ENCODE measurements at places on chromosomes 16 and 17.

- DNase-seq: no peak
Measured at GRCh38 chr16:8623634-8624033, 2.1 kb downstream of the METTL22 start.

DNA sequence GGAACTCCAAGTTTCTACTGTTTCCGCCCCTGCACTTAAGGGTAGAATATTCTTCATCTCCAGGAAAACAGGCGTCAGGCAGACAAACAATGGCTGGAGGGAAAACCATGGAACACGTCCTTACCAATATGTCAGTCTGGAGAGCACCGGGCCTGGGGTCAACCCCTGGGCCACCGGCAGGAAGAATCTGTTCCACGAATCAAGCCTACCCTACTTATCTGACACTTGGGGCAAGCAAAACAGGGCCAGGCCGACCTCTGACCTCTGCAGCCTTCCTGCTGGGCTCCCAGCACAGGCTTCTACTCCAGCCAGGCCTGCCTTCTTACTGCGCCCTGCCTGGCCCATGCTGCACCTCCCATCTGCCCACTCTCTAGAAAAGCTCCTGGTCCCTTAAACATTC is 10.1 kb downstream of the VAC14 start:
- no peak for DNase-seq

DNA sequence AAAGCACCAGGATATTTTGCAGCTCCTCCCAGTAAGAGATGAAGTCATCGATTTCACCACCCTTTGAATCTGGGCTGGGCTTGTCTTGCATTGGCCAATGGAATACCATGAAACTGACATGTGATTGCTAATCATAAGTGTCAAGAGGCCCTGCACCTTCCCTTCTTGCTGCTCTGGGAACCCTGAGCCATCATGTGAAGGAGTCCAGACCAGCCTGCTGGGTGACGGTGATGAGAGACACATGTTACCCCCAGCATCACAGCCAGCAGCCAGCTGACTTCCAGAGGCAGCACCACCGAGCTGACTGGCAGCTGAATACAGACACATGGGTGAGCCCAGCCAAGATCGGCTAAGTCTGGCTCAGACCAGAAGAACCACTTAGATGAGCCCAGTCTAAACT is 43.6 kb upstream of the CACNG4 start:
- no peak for DNase-seq

GRCh38 chr17:48611681-48612455 is 1.1 kb upstream of the HOXB7 start:
- DNase-seq: no peak

DNA sequence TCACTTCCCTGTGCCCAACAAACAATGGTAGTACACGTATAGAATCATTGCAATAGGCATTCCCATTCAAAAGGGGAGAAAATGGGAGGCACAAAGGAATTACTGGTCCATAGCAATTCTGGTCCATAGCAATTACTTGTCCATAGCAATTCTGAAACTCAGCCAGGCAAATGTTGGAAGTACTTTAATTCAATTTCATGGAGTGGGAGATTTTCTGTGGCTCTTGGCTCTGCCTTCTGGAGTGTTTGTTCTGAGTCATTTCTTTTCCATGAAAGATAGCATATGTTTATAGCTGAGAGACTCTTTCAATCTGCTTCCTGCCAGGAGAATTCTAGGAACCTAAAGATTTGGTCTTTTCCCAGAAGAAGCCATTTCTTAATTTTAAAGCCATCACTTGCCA is 182.8 kb upstream of the ELAC2 start:
- no peak for DNase-seq

GRCh38 chr17:596763-597644 is 117.6 kb downstream of the VPS53 start:
- DNase-seq: no peak

- DNase-seq: no peak
Measured at GRCh38 chr16:57123216-57123973, 31.0 kb downstream of the CPNE2 start.

DNA sequence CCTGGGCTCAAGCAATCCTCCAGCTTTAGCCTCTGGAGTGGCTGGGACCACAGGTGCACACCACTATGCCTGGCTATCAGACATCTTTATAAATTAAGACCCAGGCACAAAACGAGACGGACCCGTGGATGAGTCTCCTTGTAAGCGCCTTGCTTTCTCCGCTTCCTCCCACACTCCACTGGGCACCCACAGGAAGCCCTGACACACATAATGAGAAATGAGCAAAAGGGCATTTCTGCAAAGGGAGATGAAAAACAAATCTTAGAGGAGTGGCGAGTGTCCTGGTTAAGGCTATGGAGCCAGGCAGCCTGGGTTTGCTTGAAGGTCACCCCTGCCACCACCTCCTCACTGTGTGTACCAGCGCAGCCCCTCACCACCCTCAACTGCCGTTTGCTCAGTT is 56.3 kb downstream of the XYLT1 start:
- no peak for DNase-seq

DNA sequence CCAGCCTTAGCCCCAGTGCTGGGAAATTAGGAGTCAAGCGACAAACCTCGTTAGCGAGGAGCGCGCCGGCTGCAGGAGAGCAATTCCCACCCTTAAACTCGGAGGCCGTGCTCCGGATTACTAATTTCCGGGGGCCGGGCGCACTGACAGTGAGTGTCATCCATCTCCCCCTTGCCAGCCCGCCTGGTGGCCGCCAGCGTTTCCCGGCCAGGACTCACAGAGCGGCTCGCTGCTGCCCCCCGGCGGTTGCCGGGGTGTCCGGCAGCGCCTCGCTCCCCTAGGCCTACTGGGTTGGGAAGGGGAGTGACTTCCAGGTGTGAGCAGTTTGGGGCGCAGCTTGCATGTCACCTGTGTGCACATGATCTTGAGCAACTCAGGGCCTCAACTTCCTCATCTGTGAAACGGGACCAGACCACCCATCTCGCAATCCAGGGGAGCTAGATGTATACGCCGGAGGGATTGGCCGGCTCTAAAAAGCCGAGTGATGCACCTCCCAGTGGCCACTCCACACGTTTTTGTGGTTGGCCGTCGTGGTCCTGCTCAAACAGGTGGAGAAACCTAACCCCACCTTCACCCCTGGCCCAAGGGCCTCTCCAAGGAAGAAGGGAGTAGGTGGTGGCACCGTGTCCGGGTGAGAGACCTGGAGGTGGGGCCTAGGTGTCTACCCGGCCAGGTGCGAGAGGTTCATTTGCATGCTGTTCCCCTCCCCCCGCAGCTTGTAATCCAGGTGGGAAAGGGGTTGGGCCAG is 2.5 kb upstream of the GSE1 start:
- peak; percentile 91 for DNase-seq

DNA sequence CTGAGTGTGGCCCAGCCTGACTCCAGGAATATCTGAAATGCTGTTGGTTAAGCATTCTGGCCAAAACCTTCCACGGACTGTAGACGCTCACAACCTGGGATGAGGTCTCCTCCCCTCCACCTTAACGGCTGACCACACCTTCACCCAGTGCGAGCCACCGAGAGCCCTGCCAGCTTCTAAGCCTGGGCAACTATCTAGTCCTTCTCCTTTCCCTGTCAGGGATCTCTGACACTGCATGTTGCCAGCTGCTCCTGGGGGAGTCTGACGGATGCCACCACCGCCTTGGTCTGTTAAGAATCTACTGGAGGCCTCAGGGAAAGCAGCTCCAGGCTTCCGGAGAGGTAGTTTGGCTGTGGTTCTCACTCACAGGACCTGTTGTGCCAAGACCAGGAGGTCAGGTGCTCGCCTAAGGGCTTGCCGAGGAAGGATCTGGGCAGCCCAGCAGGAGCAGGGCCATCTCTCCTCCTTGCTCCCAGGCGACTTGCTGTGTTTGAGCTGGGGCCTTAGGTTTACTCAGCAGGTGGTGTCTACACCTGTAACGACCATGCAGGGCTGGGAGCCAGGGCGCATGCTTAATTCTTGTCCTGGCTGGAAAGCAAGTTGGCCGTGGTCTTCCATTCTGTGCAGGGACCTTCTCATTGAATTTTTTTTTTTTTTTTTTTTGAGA is 111.8 kb downstream of the NTN1 start:
- no peak for DNase-seq

GRCh38 chr17:4365628-4366326 is 698 bp downstream of the UBE2G1 start:
- DNase-seq: peak; percentile 69

DNA sequence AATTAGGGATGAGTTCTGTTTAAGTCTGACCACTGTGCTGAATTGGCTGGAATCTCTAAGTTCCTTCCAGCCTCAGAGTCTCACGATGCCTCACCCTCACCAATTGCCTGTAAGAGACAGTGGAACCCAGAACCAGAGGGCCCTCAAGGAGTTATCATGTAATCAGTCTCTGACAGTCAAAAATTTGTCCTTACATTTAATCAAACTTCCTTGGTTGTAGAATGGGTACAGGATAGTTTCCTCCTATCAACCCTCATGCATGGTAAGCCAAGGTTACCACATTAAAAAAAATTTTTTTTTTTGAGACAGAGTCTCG is 83.2 kb downstream of the CDK5R1 start:
- DNase-seq: no peak

DNA sequence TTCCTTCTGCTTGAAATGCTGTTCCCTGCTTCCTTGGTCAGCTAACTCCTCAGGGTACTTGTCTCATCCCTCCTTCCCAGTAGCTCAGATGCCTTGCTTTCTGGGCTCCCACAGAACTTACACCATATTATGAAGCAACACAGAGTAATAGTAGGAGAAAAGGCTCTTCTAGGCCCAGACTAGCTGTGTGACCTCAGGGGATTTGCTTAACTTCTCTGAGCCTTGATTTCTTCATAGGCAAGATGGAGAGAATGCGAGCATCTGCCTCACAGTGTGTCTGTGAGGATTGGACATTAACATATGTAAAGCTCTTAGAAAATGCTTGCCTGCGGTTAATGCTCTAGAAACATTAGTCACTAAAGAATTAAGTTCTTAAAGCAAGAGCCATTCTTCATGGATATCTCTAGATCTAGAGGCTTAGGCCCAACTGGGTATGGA is 22.3 kb upstream of the PECAM1 start:
- DNase-seq: no peak

DNA sequence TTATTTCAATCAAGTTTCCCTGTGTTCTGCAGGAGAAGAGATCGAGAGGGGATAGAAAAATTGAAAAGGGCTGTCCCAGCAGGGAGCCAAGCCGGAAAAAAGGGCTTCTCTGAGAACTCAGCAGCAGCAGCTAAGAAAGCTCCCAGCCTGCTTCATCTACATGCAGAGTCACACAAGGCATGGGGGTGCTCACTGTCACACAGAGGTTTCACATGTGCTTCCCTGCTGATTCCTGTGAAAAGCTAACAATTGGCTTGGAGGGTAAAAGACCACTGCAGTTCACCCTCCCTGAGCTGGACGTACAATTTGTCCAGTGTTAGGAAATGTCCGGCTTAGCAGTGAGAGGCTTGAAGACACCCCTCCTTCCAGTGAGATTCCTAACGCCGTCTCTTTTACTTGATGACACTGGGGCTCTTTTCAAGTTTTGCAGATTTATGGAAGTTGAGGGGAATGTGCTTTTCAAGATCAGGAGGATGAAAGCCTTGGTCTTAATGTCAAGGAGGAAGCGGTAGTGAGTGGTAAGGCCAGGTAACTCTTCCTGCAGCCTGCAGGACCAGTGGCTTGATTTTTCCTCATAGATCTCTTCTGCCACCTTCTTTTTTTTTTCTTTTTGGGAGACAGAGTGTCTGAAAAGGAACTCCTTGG is 85.6 kb downstream of the WNT3 start:
- DNase-seq: no peak

- DNase-seq: no peak
Measured at GRCh38 chr17:67055041-67055443, 10.7 kb downstream of the CACNG1 start.

GRCh38 chr16:56909527-56909979 is 22.4 kb upstream of the HERPUD1 start:
- DNase-seq: no peak

GRCh38 chr16:48501516-48502377 is 108.2 kb downstream of the N4BP1 start:
- no peak for DNase-seq

DNA sequence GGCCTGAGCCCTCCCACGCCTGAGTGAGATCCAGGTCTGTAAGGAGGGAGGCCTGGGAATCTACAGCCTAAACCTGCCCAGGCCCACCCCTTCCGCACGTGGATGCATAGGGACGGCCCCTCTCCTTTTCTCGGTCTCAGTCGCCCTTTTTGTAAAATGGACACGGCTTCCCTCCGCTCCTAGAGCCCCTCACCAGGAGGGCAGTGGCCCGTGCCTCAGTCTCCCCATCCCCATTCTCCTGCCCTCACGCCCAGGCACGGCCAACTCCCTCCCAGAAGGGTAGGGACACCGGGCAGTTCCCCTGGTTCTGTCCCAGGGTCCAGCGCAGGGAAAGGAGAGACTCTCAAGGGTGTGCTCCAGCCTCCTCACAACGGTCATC is 48.1 kb downstream of the WNT3 start:
- DNase-seq: no peak

DNA sequence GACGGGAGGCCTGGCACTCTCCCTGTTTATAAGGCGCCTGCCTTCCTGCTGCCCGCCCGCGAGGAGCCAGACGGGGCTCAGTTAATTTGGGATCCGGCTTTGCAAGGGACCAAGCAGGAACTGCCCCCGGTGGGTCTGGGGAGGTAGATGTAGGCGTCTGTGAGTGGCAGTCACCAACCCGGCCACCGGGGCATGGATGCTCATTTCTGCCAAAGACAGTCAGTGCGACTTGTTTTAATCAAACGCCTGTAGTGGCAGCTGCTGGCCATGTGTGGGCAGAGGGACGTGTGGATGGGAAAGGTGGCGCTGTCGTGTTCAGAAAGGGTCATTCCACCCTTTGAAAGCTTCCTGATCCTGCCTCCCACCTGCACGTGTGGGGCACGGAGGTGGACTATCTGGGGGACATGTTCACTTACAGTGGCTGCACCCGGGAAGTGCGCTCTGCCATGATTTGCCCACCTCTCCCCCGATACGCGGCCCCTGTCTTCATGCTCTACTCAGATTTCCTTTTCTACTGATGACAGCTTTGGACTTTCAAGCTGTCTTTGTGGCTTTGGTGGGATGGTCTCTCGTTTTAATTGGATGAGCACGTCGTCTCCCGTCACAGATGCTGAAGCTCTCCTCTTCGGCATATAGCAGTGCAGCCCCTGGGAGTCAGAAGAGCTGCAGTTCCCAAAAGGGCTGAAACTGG is 60.3 kb upstream of the CIBAR2 start:
- no peak for DNase-seq

DNA sequence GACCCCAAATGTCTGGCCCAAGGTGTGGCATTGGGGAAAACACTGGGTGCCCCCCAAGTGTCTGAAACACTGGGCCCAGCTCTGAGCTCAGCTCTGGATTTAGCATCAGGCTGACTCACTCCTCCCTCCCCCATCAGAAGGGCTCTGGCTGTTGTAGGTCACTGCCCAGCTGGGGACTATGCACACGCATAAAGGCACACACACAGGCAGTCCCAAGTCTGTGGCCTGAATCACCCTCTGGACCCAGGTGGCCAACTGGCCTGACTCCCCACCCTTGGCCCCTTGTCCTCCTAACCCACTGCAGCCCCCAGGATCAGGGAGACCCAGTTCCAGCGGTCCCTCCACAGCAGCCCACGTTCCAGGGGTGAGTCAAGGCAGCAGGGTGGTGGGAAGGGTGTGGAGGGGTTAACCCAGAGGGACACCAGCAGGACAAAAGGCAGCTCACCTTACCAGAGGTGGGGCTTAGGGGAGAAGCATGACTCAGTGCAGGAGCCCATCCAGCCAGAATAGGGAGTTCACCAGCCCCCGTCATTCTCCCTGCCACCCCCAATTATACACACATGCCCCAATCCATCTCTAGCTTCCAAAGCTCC is 47.0 kb downstream of the MYO18A start:
- DNase-seq: peak; percentile 91

- DNase-seq: no peak
Measured at GRCh38 chr17:76082326-76083251, 3.6 kb downstream of the ZACN start.

All from tibial artery (tissue), 4 donors.